ENCODE measurements at places on chromosomes 5 and 9.

DNA sequence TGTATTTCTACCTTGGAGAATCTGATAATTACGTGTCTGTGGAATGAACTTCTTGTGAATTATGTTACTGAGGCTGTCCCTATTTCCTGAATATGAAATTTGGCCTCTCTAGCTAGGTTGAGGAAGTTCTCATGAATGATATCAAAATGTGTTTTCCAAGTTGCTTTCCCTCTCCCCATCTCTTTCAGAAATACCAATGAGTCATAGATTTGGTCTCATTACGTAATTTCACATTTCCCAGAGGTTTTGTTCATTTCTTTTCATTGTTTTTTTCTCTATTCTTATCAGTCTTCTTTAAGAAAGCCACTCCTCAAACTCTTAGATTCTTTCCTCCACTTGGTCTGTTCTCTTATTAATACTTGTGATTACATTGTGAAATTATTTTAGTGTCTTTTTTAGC is 923.8 kb upstream of the CDH9 start:
- no peak for DNase-seq

DNA sequence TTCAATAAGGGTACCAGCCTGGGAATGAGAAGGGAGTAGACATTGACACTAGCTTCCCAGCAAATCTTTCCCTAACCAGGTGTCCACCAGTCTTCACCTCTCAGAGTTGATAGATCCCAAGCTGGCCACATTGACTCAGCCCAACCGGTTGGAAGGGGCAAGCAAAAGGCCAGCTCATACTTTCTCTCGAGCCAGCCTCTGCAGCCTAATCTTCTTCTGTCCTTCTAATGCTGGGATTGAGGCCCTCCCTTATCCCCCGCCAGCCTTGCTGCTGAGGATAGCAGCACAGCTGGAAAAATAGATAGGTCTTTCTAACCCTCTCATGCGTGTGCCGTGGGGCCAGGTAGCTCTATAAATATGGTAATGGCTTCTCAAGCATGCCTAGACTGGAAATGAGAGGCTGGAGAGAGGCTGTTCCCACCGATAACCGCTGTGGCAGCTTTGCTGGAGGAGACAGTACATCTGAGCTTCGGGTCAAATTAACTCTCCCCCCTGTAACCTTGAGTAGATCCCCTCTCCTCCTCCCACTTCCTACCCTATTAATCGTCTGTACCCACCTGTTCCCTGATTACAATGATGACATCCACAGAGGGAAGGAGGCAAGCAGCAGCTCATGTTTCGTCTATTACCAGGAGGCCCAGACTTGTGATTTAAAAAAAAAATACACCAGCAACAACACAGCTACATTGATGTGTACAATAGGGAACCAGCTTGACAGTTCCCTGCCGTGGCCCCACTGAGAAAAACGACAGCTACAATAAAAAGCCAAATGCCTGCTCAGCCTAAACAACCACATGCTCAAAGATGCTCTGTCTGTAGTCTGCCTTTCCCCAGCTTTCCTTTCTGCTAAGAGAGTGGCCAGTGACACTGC is 219.9 kb upstream of the BRINP1 start:
- DNase-seq = no peak

DNA sequence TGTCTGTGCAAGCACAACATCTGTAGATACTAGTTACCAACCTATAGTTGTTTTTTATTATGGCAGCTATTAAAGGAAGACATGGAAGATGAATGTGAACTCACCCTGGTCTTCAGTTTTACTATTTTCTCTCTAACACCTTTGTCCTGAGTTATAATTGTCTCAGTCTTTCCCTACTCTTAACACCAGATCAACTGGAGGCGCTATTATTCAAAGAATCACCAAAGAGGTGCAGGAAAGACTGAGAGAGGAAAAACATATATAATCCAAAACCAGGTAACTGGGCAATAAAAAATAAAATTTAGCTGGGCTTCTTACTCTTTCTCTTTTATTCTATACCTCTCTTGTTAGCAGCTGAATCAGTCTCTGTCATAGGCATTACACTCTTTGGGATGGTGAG is 134.2 kb upstream of the C6 start:
- no peak for DNase-seq

DNA sequence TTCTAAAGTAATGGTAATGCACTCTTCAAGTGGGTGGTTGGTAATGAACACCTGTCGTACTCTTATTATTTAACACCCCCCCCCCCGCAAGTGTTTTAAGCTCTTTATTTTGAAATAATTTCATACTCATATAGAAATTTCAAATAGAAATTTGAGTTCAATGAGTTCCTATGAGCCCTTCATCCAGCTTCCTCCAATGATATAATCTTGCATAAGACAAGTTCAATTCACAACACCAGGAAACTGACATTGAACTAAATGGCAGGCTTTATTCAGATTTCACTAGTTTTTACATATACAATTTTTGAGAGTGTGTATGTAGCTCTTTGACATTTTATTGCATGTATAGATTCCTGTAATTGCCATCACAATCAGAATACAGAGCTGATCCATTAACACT is 30.9 kb upstream of the OSMR start:
- DNase-seq = no peak

DNA sequence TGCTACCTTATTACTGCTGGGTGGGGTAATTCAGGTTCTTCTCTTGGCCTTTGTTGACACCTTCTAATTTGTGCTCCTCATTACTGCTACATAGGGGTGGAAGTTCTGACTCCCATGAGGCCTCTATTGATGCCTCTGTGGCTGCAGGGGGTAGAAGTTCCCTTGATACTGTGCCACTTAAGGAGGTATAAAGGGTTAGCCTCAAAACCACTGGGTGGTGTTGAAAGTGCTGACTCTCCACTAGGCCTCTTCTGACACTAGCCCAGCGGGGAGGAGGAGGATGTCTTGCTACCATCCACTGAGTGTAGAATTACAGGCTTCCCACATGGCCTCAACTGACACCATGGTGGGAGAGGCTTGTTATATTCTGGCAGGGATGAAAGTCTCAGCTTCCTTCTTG is 36.7 kb upstream of the CCDC112 start:
- no peak for DNase-seq

- no peak for DNase-seq
Observed at GRCh38 chr5:1443991-1444360, 1.3 kb downstream of the SLC6A3 start.

GRCh38 chr9:118273048-118273447 is 568.8 kb downstream of the TLR4 start:
- DNase-seq = no peak

GRCh38 chr9:116945817-116946216 is 258.7 kb downstream of the TRIM32 start:
- peak; percentile 10 for DNase-seq

- DNase-seq = no peak
Observed at GRCh38 chr5:6936031-6936430, 222.8 kb downstream of the TENT4A start.

DNA sequence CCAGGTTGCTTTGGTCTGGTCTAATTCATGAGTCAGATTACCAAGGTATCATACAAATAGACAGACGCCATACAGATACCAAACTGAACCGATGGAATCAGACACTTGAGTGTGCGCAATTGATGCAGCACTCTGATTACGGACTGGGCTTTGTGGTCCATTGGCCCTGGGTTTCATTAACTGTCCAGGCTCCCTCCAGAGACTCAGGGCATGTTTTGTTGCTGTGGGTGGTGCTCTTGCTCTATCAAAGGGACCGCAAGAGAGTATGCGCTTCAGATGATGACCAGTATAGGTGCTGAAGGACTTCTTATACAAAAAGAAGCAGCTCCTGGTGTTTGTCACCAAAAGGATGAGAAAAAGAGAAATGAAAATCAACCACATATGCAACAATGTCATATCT is 36.9 kb upstream of the ANKRD55 start:
- peak; percentile 16 for DNase-seq

- DNase-seq = no peak
Observed at GRCh38 chr5:98307811-98308210, 465.7 kb upstream of the RGMB start.

- DNase-seq = no peak
Observed at GRCh38 chr9:19085295-19085694, 17.4 kb downstream of the HAUS6 start.

GRCh38 chr5:157214861-157215513 is 34.3 kb downstream of the ITK start:
- DNase-seq = no peak

DNA sequence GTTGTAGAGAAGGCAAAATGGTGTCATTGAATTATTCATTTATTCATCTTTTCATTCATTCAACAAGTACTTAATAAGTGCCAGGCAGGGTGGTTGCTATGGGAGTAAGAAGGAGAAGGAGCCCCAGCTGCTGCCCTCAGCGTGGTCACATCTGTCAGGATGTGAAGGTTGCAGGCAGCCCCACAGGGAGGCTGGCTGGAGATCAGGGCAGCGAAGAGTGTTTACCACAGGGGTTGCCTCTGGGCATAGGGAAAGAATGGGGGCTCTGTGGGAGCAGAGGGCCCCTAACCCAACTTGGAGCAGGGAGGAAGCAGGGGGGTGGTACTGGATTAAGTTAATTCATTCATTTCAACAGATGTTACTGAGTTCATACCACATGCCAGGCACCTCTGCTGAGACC is 6.0 kb downstream of the PCDH12 start:
- DNase-seq = no peak

DNA sequence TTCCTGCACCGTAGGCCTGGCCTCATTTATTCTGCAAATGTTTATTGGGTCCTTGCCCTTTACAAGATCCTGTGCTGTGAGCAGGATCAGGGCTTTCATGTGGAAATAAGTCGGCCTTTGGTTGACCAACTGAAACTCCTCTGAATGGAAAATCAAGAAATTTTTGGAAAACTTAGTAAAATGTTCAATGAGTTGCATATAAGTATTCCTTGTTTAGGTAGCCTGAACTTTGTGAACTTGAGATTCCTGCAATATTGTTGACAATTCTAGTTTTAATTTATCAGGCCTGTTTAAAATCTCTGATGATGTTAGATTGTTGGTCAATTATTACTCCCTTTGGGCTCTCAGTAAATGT is 1.1 kb downstream of the MAML1 start:
- DNase-seq = no peak

DNA sequence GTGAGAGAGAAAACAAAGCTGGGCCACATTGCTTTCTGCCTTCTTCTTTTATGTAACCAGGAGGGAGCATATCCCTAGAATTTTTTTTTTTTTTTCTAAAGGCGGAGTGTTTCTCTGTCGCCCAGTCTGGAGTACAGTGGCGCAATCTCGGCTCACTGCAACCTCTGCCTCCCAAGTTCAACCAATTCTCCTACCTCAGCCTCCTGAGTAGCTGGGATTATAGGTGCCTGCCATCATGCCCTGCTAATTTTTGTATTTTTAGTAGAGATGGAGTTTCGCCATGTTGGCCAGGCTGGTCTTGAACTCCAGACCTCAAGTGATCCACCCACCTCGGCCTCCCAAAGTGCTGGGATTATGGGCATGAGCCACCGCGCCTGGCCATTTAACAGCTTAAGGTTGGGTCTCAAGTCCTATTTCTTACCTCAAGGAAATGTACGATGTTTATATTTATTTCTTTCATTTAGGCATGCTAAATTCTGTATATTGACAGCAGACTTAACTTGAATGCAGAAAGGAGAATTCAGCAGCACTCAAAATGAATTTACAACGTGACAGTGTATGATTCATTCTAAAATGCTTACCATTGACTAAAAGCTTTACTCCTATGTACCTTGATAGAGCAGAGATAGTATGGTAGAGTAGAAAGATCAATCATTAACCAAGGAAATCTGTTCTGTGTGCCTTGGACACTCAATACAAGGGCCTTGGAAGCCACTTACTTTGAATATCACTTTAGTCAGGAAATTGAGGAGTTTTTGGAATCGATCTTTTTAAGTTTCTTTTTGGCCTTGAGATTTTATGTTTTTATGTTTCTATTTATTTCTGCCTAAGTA is 100.9 kb downstream of the F2RL2 start:
- DNase-seq = no peak

DNA sequence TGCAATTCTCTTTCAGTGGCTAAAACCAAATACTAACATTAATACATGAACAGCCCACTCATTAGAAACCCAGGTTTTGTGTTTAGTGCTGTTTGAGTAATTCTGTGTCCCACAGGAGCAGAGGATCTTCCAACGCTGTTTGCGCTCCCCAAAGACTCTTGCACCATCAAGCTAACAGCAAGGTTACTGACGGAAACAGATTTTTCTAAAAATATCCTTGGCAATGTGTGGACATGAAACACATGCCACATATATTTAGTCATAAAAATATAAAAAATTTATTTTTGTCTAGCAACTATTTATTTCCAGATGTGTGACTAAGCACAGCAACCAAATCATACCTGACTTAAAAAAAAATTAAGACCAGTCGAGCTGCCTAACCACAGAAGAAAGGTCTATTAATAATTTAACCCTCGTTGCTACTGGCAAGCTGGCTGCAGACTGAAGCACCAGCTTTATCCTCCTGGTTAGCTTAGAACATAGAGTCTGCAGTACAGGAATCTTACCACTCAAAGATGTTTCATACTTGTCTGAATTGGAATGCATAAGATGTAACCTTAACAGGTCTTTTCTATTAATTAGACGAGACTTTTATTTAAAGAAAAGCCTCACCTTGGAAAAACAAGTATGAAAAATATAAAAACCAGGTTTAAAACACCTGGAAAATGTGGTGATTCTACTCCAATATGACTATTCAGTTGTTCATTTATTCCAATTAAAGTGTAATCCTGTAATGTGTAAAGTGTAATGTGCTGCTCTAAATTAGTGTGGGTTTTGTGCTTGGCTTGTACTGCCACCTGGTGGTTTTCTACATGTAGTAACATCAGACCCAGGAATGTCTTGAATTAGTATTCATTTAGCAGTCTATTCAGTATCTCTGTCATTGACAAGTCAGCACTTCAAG is 272.5 kb downstream of the EPB41L4A start:
- DNase-seq = peak; percentile 74

- no peak for DNase-seq
Observed at GRCh38 chr9:96071076-96071814, 195.8 kb downstream of the ERCC6L2 start.

DNA sequence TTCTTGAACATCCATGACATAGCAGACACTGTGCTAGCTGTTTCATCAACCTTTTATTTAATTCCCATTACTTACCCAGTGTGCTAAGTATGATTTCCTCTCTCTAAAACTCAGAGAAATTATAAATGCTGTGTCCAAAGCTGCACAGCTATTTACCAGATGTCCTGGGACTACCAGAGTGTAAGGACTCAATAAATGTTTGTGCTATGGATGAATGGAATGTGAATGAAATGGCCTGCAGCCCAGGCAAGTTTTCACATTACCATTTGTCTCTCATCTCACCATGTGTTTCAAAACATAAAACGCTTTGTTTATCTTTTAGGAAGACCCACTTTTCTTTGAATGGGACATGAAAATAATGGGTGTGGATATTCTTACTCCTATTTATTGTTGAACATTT is 96.2 kb downstream of the ARHGEF28 start:
- DNase-seq = peak; percentile 13

- no peak for DNase-seq
Observed at GRCh38 chr5:138148811-138149210, 9.6 kb upstream of the NME5 start.

- DNase-seq = no peak
Observed at GRCh38 chr9:37350486-37351190, 71.9 kb upstream of the GRHPR start.

- no peak for DNase-seq
Observed at GRCh38 chr5:14406554-14406849, 175.1 kb upstream of the OTULINL start.

Data from globus pallidus (tissue), 1 donor.